ENCODE measurements at places on chromosomes 7 and 10.

DNA sequence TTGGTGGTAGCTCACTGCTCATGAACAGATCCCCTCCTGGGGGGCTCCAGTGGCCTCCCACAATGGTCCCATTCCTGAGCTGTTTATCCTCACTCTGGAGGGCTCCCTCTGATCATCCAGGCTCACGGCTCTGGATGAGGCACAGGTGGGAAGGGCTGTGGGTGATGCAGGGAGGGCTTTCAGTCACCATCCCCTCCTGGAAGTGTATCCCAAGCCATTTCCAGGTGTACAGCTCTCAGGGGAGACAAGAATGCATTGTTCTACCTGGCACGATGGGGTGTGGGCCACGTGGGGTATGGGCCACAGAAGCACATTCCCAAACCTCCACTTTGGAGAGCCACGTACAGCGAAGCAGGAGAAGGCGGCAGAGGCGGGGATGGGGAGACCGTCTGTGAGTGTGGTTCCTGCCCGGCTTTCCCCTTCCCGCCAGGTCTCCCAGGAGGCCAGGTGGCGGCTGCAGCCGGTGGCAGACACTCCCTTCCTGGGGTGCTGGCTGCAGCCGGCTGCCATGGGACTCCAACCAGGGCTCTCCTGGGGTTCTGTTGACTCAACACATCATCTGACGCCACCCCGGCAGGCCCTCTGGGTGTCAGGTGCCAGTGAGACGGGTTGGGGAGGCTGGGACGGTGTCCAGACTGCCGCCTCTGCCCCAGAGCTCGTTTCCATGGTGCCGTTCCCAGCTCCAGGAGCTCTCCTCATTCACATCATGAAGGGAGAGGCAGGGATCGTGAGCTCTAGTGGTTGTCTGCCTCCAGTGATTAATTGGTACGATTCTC, 169.7 kb upstream of the RHEB start:
- no peak for DNase-seq

- no peak for DNase-seq
Measured at GRCh38 chr7:64997927-64998391, 7.1 kb upstream of the ZNF117 start.

GRCh38 chr10:29392376-29393021, 103.6 kb downstream of the LYZL1 start:
- peak; percentile 35 for DNase-seq

- no peak for DNase-seq
Measured at GRCh38 chr10:86085686-86086085, 280.9 kb downstream of the GRID1 start.

DNA sequence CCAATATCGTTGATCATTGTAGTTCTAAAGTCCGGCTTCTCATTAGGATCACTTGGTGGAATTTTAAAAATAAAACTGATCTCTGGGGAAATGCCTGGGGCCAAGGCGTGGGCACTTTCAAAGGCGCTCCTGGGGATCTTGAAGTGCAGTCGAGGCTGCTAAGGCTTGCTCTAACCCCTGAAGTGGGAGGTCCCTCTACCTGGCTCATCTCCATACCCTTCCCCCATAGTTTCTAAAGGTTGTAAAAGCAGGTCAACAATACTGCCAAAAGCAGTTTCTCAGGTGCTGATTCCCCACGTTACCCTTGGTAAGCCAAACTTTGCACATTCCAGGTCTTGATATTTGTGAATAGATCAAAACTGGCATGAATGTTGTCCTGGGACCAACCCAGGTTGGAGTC, 79.0 kb upstream of the SP8 start:
- DNase-seq, result no peak

DNA sequence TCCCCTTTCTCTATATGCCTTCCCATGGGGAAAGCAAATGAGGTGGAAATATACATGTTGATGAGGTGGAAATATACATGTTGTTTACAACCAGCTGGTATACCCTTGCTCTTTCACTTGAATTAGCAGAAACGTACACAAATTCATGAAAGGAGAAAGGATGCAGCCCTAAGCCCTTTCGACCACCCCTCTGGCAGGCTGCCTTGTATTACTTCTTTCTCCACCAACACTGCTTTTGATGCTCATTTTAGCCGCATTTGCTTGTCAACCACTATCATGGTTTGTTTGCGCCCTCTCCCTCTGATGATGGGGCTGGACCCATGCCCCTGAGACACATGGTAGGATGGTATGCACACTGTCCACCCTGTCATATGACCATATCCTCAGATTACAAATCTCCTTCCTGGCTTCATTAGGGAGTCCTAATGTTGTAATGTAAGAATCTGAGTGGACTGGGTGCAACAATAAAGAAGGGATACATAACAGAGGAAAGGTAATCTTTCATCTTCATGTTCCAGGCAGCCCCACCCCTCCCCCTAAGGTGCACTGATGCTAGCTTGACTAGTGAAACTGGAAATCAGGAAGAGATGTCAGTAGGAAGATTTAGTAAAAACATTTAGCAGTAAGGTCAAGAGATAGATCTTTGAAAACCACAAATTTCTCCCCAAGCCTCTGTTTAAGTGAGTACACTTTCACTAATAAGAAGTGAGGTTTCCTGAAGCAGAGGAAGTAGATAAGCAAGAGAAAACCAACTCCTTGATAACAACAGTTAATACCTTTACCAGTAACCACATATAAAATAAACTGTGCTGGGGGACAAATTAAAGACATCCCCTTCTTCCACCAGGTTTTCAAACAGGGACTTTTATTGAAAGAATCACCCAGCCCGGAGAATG, 536.8 kb upstream of the NRP1 start:
- DNase-seq, result no peak

DNA sequence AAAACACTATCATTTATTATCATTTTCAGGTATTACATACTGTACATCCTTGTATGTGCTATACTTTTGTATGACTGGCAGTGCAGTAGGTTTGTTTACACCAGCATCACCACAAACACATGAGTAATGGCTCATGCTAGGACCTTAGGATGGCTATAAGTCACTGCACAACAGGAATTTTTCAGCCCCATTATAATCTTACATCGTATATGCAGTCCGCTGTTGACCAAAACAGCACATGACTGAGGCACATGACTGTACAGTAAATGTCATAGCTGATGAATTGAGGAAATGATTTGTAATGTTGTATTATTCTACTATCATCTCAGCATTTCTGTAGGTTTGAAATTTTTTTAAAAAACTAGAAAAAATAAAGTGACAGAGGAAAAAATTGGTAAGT, 38.6 kb downstream of the BPGM start:
- no peak for DNase-seq

GRCh38 chr7:1812509-1813393, 142.7 kb downstream of the ELFN1 start:
- DNase-seq, result peak; percentile 34

GRCh38 chr10:109892931-109893330, 30.4 kb downstream of the XPNPEP1 start:
- DNase-seq, result no peak

DNA sequence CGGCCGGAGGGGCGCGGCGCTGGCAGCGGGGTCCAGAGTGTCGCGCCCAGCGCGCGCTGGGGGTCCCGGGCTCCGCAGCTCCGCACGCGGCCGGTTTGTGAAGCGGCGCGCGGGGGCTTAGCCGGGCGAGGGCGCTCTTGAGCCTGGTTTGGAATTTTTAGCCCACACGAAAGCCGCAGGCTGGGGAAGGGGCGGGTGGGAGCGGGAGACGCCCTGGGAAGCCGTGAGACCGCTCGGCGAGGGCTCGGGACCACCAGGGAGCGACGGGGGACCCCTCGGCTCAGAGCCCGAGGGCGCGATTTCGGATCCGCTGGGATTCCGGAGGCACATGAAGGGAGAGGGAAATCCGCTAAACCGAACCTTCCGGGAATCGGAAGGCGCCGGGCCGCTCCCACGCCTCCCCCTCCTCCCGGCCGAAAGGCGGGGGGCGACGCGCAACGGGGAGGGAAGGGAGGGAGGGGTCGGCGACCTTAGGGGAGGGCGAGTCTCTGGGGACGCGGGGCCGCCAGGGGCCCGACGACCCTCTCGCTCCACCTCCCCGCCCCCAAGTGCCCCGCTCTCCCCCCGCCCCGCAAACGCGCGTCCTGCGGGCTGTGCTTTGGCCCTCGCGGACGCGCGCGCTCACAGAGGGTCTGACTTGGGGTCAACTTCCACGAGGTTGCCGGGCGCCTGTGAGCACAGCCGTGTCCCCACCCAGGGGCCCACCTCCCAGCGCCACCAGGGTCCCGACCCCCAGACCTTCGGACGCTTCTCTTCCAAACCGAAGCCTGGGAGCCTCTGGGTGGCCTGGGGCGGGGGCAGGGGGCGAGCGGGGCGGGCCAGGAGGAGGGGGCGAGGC, 5.1 kb upstream of the ELFN1 start:
- DNase-seq, result peak; percentile 64

DNA sequence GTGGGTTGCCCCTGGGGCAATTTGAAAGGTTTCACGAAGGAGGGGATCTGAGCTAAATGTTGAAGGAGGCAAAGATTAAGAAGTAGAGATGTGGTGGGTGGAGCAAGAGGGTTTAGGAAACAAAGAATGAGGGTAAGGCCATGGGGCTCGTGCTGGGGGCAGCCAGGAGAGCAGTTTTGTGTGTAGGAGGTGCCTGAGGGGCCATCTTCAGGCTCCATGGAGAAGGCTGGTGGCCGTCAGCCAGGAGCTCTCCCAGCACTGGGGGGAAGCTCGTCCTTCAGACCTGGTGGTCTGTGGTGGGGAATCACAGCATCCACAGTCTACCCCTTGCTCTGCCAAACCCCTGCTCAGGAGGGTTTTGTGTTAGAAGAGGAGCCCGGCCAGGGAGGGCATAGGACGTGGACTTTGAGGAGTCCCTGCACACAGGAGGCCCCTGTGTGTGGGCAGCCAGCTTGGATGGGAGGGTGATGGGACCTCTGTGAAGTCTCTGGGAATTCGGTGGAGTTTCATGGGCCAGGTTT, 11.8 kb upstream of the CXCL12 start:
- no peak for DNase-seq

DNA sequence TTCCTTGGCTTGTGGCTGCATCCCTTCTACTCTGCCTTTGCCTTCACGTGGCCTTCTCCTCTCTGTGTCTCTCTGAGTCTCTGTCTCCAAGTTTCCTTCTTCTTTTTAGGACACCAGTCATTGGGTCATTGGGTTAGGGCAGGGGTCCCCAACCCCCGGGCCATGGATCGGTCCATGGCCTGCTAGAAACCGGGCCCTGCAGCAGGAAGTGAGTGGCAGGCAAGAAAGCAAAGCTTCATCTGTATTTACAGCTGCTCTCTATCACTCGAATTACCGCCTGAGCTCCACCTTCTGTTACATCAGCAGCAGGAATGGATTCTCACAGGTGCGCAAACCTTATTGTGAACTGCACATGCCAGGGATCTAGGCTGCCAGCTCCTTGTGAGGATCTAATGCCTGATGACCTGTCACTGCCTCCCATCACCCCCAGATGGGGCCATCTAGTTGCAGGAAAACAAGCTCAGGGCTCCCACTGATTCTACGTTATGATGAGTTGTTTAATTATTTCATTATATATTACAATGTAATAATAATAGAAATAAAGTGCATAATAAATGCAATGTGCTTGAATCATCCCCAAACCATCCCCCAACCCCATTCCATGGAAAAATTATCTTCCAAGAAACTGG, 47.9 kb upstream of the DOCK1 start:
- DNase-seq, result no peak

DNA sequence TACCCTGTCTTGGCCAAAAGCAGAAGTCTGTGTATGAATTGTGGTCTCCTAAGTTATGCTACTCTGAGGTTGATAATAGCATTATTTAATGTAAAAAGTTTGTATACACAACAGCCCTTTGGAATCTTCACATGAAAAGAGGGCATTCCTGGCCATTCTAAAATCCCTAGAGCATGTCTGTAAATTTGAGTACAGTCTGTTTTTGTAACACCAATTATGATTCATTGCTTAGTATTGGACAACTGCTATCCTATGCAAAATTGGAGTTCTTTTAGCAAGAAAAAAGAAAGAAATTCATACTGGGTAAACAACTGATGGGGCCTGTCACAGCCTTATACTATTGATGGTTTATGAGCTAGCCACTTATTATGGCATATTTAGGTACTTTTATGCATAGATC, 10.2 kb downstream of the CUTC start:
- no peak for DNase-seq

DNA sequence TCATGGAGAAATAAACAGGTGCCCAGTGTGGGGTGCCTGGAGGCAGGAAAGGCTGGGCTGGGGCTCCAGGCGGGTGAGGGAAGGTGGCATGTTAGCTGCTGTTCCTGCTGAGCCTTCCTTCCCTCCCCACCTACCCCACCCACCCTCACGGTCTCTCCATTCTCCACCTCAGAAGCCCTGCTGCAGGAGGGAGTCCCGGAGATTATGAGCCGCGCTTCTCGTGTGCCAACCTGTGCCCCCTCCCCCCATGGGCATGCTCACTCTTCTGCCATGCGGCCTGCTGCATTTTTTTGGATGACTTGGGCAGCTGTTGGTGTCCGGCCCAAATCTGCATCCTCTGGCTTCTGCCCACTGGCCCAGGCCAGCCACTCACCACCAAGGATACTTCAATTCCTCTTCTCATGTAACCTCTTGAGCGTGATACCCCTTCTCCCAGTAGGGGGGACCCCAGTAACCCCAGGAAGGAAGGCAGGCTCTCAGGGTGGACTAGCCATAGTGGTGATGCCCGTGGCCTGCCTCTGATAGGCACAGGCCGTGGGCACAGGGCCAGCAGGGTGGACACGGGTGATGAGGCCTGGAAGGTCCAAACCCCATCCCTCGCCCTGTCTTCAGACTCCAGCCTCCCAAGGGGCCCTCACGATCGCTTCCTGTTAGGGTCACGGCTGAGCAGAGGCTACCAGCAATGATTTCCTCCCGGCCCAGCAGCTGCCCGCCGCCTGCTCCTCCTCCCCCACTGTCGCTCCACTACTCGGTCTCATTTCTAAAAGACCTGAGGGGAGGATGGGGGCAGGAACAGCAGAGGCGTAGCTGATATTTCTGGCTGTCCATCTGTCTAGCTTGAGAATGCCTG, 27.8 kb downstream of the UNC5B start:
- DNase-seq, result no peak

- DNase-seq, result no peak
Measured at GRCh38 chr7:54701982-54702381, 57.0 kb downstream of the SEC61G start.

DNA sequence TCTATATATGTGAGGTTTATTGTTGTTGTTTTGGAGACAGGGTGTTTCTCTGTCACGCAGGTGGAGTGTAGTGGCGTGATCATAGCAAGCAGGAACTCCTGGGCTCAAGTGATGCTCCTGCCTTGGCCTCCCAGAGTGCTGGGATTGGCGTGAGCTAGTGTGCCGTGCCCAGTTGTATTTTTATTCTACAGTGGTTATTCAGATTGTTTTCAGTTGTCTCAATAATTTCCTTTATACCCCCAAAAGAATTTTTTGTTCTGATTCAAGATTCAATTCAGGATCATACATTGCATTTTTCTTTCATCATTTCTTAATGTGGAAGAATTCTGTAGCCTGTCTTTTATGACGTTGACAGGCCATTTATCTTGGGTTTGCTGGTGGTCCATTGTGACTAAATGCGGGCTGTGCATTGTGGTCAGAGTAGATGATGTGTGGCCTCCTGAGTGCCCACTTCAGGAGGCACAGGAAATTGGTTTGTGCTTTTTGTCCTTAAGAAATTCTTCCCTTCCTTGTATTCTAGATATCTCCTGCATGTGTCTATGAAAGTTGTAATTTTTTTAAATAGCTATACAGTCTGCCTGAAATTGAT, 22.9 kb downstream of the RBM33 start:
- DNase-seq, result no peak
